ENCODE measurements at places on chromosomes 16 and 17.

GRCh38 chr17:49361129-49361901 lies 735 bp downstream of the ZNF652 start:
- no peak for DNase-seq

GRCh38 chr17:50863221-50863843 lies 2.8 kb downstream of the TOB1 start:
- DNase-seq: no peak

- DNase-seq: no peak
These were observed 3.2 kb upstream of the GRIN2C start for GRCh38 chr17:74862919-74863318.

- DNase-seq: no peak
These were observed 528.4 kb upstream of the SOX9 start for GRCh38 chr17:71592431-71592830.

- DNase-seq: no peak
These were observed 17.0 kb upstream of the SP6 start for GRCh38 chr17:47867813-47868533.

DNA sequence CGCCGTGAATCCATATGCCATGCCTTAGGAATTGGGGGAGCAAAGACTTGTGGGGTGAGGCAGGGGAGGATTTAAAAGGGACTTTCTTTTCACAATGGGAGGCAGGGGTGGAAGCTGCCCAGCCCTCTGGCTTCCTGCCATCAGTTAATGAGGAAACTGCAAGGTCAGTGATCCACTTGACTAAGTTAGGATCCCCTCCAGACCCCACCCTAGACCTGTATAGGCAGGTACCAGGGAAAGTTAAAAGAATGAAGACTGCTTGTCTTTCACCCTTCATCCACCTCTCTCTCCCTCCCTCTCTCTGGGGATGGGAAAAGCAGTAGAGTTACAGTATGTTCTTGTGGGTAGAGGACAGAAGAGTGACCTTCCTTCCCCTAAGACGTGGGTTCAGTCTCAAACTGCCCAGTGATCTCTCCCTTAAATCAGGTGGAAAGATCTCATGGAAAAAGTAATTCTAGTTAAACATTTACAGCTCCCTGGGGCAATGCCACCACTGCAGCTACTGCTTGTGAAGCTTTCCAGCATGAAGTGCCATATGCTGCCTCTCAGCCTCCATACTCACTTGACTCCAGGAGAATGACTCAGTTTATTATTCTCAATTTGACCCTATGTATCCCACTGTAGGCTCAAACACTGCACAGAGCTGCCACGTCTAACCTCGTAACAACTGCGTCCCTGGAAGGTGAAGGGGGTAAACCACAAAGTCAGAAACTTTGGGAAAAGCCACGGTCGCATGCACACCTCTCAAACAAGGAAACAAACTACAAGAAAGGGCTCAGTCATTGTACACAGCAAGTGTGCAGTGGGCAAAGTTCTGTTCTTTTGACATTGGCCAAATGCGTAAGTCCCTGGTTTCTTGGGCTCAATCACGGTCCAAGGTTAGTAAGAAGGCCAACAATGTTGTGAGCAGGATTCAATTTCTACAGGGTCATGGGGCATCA lies 1.2 kb downstream of the COA3 start:
- DNase-seq: peak; percentile 59
